Activated T-helper 1 cell treated with anti-CD3 and anti-CD28 coated beads, Interleukin-2, amount 50 U/mL, for 16 hours (primary cell): ENCODE measurements at places on chromosomes 5 and 9.

GRCh38 chr9:97038611-97039513 lies at the start of gene CTSV:
Gene CTSV (minus strand): TSS chr9:97039142. CDS start chr9:97038043, 1,099 bp downstream.
- peak; percentile 28 for DNase-seq

- no peak for DNase-seq
Measured at GRCh38 chr5:114369680-114370417, 8.0 kb downstream of the KCNN2 start.

- DNase-seq: no peak
Measured at GRCh38 chr5:59798862-59799667, 94.5 kb downstream of the PDE4D start.

DNA sequence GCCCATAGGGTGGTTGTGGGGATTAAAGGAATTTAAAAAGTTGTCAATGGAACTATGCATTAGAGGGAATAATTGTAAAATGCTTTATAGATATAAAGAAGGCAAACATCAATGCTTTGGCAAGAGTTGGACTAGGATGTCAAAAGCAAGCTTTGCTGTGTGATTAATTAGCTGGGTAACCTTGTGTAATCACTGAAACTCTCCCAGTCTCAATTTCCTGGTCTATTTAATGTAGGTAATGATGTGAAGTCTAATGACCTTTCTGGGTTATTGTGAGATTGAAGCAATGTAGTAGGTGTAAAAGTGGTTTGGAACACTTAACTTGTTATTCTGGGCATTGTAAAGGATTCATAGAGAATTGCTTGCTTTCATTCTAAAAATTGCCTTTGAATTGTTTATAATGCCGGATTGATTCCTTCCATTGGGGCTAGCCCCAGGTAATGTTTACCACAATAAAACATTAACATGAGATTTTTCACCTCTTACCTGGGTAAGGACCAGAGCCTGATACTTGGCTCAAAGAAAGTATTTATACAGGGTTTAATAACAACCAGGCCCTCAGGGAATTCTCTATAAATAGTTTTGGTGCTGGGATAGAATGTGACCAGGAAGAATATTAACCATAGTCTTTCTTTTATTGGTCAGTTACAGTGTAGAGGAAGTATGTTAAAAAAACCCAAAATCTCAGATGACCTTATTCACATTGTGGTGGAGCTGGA lies 30.0 kb upstream of the CLINT1 start:
- DNase-seq: no peak

DNA sequence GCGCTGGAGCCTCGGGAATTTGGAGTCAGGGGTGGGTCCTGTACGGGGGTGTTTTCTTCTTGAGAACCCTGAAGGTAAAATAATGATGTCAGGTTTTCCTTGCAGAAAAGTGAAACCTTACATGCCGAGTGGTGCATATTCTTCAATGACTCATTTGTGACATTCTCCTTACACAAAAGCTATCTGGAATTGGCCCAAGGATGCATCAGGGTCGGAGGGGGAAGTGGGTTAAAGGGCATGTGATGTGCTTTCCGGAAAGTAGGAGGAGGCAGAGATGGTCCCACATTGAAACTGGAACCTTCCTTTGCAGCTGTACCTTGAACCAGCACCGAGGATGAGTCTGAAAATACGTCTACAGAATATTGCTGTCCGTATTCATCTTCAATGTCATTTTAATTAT lies 411.2 kb upstream of the IRX4 start:
- DNase-seq: no peak

GRCh38 chr5:33688066-33688465 lies 203.7 kb downstream of the ADAMTS12 start:
- DNase-seq: no peak

- DNase-seq: no peak
Measured at GRCh38 chr5:2333291-2333690, 418.2 kb downstream of the IRX2 start.

DNA sequence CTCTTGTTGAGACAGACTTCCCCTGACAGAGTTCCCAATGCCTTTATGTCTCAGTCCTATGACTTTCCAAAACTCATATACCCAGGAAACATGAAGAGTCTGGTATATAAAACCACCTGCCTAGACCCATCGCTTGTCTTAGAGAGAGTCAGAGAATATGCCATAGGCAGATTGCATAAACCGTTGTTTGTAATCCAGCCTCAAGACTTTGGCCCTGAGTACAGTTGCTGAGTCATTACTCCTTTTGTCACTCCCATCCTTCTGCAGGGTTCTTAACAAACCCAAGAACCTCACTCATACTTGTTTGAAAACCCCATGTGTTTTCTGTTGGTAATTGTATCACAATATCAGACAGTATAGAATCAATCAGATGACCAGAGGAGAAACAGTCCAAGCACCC lies 616.3 kb downstream of the SLCO4C1 start:
- no peak for DNase-seq

DNA sequence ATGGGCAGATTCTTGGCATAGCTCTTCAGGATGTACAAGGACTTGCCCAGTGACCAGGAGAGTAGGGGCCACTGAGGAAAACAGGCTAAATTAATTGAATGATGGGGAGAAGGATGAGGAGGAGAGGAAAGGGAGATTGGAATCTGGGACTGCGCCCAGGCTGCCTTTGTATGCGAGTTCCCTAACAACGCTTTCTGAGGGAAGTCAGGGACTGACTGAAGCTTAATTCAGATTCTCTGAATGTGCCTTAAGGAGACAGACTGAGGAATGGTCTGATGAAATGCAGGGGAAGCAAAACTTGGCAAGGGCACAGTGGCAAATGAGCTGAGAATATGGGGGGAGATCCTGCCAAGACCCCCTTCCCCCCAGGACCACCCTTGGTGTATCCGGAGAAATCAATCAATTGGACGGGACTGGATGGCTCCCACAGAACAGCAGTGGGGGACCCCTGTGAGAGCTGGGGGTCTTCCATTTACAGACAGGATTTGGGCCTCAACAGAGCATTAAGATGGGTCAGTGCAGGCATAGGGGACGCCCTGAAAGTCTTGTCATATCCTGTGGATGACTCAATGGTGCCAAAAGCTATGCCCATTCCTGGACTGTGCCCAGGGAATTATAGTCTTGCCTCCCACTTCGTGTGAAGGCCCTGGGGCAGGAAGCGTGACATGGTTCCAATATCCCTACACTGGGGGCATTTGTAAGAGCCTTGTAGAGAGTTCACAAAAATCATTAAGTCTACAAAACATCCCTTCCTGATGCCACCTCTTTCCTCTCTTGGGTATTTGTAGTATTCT lies 215.5 kb upstream of the TNC start:
- no peak for DNase-seq

DNA sequence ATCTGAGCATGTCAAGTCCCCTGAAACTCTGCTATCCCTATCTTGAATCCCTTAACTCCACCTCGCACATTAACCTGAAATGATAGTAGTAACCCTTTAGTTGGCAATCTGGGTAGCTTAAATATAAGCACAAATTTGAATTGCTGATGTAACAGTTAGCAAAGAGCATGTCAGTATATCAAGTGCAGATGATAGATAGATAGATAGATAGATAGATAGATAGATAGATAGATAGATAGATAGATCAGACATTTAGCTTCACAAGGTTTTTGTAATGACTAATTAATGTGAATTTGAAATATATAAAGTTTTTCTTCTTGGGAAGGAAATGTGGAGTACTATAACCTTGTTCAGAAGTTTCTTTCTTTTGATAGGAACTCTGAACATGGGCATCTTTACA lies 30.4 kb upstream of the KIF2A start:
- DNase-seq: no peak

DNA sequence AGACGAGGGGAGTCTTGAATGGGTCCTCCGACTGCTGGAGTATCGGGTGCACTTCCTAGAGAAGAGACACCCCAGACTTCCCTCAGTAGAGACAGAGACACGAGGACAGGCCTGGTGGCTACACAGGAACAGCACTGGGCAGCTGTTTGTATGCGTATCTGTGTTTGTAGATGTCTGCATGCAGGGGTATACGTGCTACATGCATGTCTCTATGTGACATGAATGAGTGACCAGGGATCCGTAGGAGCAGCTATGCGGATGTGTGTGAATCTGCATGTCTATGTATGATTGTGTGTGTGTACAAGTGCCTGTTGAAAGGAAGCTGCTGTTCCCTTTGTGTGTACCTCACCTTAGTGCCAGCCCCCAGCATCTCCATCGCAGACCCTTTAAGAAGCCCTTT lies 31.2 kb downstream of the CNTFR start:
- no peak for DNase-seq

- no peak for DNase-seq
Measured at GRCh38 chr9:87786423-87786822, 60.5 kb downstream of the CTSL start.

GRCh38 chr9:5543875-5544702 lies 33.8 kb downstream of the PDCD1LG2 start:
- DNase-seq: no peak

GRCh38 chr5:60927450-60927849 lies 17.4 kb downstream of the ERCC8 start:
- DNase-seq: no peak

- DNase-seq: no peak
Measured at GRCh38 chr9:125507226-125507625, 199.8 kb downstream of the MAPKAP1 start.

GRCh38 chr9:133779516-133780403 lies 41.6 kb upstream of the SARDH start:
- DNase-seq: no peak

DNA sequence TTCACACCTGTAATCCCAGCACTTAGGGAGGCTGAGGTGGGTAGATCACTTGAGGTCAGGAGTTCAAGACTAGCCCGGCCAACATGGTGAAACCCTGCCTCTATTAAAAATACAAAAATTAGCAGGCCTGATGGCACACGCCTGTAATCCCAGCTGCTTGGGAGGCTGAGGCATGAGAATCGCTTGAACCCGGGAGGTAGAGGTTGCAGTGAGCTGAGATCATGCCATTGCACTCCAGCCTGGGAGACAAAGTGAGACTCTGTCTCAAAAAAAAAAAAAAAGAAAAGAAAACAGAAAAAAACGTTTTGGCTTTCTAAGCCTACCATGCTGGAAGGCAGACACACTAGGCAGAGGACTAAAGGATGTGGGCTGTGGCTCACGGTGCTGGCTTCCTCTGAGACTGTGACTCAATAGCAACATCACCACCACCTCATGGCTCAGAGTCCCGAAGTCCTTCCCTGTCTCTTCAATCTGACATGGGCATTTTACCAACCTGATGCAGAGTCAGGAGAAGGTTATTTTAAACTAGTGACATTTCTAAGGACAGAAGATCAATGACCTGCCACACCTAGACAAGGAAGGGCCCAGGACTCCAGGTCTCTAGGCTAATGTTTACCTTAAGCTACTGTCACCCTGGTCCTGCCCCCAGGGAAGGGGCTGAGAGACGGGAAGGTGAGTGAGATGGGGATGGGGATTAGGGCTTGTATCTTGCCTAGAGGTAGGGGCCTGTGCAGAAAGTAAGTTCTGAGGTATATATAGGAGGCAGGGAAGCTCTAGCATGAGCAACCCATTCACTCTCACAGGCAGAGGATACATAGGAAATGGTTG lies 3.7 kb downstream of the ECSCR start:
- DNase-seq: peak; percentile 61

DNA sequence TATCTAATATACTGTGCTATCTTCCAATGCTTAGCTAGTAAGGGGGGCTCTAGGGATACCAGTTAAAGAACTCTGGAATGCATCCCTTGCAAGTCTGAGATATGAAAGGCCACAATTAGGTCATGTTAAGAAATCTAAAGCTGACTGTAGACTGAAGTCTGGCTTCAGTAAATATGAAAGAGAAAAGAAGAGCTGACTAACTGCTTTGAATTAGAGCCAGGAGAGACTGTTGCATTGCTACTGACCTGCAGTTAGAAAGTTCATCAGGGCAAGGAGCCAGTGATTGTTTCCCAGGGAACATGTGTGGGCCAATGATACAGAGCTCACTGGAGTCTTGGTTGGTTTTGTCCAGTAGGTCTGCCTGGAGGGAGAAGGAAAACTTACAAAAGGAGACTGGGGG lies 472.1 kb upstream of the TNC start:
- DNase-seq: no peak

GRCh38 chr5:178236126-178236525 lies 3.5 kb upstream of the PHYKPL start:
- no peak for DNase-seq

GRCh38 chr5:179223961-179224360 lies 121.3 kb downstream of the ADAMTS2 start:
- no peak for DNase-seq

- no peak for DNase-seq
Measured at GRCh38 chr9:128150594-128151308, 1.5 kb downstream of the LCN2 start.

DNA sequence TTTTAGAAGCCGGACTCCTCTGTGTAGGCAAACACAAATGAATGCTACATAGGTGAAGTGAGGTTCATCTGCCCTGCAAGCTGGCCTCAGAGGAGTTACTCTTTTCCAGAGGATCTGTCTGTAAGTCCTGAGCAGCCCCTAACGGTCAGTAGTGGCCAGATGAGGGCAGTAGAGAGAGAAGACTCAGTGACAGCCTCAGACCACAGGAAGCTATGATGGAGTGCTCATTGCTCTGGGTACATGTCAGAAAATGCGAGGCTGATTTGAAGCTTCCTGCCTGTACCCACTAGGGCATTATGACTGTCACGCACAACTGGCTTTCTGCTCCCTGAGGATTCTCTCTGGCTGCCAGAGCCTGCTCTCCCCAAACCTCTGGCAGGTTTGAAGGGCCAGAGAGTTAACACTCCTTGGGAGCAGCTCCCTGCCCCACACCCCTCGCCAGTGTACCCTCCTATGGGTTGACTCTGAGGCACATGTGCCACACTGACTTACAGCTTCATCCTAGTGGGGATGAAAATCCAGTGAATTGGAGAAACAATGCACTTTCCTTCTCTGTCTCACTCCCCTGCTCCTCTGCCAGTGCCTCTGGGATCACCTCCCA lies 141.5 kb downstream of the GABRG2 start:
- DNase-seq: no peak

DNA sequence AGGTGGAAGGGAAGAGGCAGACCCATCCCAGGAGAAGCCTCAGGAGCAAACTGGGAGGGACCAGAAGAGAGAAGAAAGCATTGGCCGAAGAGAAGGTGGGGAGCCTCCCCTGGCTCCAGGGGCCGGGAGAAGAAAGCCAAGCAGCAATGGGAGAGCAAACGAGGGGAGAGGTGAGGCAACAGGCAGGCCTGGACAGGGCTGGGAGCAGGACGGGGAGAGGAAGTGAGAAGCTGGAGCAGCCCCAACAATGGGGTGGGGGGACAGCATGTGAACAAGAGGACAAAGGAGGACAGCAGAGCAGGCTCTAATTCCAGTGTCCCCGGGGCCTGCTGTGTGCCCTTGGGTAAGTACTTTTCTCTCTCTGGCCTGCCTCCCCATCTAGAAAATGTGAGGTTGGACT lies 115.3 kb downstream of the PSD2 start:
- no peak for DNase-seq

- no peak for DNase-seq
Measured at GRCh38 chr5:80093796-80094195, 58.6 kb downstream of the THBS4 start.

GRCh38 chr5:88145221-88145610 lies 123.4 kb downstream of the TMEM161B start:
- no peak for DNase-seq

GRCh38 chr5:58135571-58136335 lies 324.1 kb downstream of the PLK2 start:
- DNase-seq: no peak

- DNase-seq: no peak
Measured at GRCh38 chr5:143514616-143515335, 111.3 kb upstream of the NR3C1 start.

GRCh38 chr9:20781092-20781491 lies 97.0 kb downstream of the FOCAD start:
- DNase-seq: no peak
